ENCODE measurements at places on chromosomes 6 and 20. TPM values are rescaled to one million over a fixed set of nuclear protein-coding genes. Genes with fewer than 3 reads are reported as not detected.

Gene CST5
- not detected for polyA plus RNA-seq

Gene HRH3
- not detected for polyA plus RNA-seq

Gene POPDC3
- 32.6 TPM for polyA plus RNA-seq

Gene HLA-DOB
- 0.21 TPM for polyA plus RNA-seq

Gene BNIP5
- 0.17 TPM for polyA plus RNA-seq

Gene SCRT2
- 0.18 TPM for polyA plus RNA-seq

Gene NHLRC1
- polyA plus RNA-seq = 4.0 TPM

Gene ZBTB12
- 12.0 TPM for polyA plus RNA-seq

Gene DZANK1
- 1.9 TPM for polyA plus RNA-seq

Gene EPPIN
- not detected for polyA plus RNA-seq

Gene ULBP2
- polyA plus RNA-seq = 0.46 TPM

Gene PSMB8
- polyA plus RNA-seq = 12.8 TPM

Gene TMEM244
- polyA plus RNA-seq = not detected

Gene LRRN4
- polyA plus RNA-seq = not detected

Gene IP6K3
- 15.1 TPM for polyA plus RNA-seq

Gene BPIFB4
- polyA plus RNA-seq = not detected

Gene TGM6
- polyA plus RNA-seq = not detected

Gene LHFPL5
- polyA plus RNA-seq = not detected

Gene NCR2
- polyA plus RNA-seq = not detected

Gene TFAP2B
- 5.1 TPM for polyA plus RNA-seq

Gene HMGCLL1
- polyA plus RNA-seq = 5.8 TPM

Gene GUCA1A
- polyA plus RNA-seq = not detected

Gene SLC17A9
- polyA plus RNA-seq = 3.5 TPM

Gene NR2E1
- not detected for polyA plus RNA-seq

Gene CCDC167
- 24.6 TPM for polyA plus RNA-seq

Gene GRM1
- 0.21 TPM for polyA plus RNA-seq

Gene SYNGAP1
- 20.2 TPM for polyA plus RNA-seq

Gene TMC2
- polyA plus RNA-seq = 0.14 TPM

Gene MRAP2
- polyA plus RNA-seq = 28.7 TPM

Gene PCIF1
- 40.3 TPM for polyA plus RNA-seq

Gene FAM229B
- 32.5 TPM for polyA plus RNA-seq

Gene OPRM1
- not detected for polyA plus RNA-seq

Gene SRMS
- not detected for polyA plus RNA-seq

Gene MAP1LC3A
- 14.8 TPM for polyA plus RNA-seq

Gene MCM3
- polyA plus RNA-seq = 54.1 TPM

Gene XKR7
- 0.12 TPM for polyA plus RNA-seq

Gene COL12A1
- 585 TPM for polyA plus RNA-seq

Gene C6orf52
- 4.4 TPM for polyA plus RNA-seq

Gene RIPOR3
- polyA plus RNA-seq = 4.9 TPM

Measured in muscle of arm (tissue), 14 donors.